ENCODE measurements at places on chromosomes 5 and 9. TPM values are rescaled to one million over a fixed set of nuclear protein-coding genes. Genes with fewer than 3 reads are reported as not detected.
A peak's percentile ranks its signal among the peaks of the same experiment; 100 is the strongest.

- peak; percentile 64 for DNase-seq
These were observed 81.0 kb downstream of the RXRA start for GRCh38 chr9:134407121-134407779.

- no peak for DNase-seq
These were observed 85.2 kb downstream of the SLC44A1 start for GRCh38 chr9:105329719-105330062.

ADAMTS2 gene
- 55.4 TPM for total RNA-seq

- DNase-seq, result no peak
These were observed 84.0 kb upstream of the SMIM32 start for GRCh38 chr5:136276946-136277345.

GRCh38 chr5:151180291-151180690 lies 22.7 kb upstream of the ANXA6 start:
- no peak for DNase-seq

DNA sequence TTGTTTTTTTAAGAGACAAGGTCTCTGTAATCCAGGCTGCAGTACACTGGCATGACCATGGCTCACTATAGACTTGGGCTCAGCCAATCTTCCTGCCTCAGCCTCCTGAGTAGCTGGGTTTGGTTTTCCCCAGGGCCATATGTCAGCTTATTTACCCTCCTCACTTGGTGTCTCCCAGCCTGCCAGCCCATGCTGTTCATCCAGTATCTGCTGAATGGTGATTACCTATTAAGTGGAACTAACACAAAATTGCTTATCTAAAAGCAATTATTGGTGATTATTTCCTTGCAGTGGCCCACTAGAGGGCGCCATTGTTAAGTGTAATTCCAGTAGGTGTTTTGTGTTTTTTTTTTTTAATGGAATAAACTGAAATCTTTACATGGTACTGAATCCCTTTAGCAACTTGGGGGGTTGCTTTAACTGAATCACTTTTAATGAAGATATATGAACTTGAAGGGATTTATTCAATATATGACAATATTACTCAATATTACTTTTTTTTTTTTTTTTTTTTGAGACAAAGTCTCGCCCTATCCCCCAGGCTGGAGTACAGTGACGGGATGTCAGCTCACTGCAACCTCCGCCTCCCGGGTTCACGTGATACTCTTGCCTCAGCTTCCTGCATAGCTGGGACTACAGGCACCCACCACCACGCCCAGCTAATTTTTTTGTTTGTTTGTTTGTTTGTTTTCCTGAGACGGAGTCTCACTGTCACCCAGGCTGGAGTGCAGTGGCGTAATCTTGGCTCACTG lies 13.8 kb downstream of the EXOSC2 start:
- peak; percentile 84 for DNase-seq

GABRA6 gene
- not detected for total RNA-seq
